ENCODE measurements at places on chromosomes 11 and 22.

- DNase-seq, result no peak
These were observed 24.3 kb downstream of the LMO2 start for GRCh38 chr11:33867561-33867960.

- no peak for DNase-seq
These were observed 107.8 kb upstream of the CHORDC1 start for GRCh38 chr11:90330632-90331031.

DNA sequence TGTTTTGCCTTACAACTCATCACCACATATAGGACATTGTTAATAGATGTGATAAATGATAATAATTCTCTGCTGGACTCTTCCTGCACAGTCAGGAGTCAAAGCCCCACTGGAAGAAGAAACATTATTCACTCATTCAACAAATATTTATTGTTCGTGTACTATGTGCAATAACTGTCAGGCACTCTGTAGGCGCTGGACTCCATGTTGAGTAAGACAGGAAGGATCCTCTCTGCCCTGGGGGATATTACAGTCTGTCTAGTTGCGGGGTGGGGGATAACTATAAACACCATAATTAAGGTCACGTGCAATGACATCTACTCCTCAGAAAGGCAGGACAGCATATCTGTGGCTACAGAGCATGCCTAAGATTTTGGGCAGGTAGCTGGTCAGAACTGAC, 281.1 kb downstream of the FAT3 start:
- no peak for DNase-seq

DNA sequence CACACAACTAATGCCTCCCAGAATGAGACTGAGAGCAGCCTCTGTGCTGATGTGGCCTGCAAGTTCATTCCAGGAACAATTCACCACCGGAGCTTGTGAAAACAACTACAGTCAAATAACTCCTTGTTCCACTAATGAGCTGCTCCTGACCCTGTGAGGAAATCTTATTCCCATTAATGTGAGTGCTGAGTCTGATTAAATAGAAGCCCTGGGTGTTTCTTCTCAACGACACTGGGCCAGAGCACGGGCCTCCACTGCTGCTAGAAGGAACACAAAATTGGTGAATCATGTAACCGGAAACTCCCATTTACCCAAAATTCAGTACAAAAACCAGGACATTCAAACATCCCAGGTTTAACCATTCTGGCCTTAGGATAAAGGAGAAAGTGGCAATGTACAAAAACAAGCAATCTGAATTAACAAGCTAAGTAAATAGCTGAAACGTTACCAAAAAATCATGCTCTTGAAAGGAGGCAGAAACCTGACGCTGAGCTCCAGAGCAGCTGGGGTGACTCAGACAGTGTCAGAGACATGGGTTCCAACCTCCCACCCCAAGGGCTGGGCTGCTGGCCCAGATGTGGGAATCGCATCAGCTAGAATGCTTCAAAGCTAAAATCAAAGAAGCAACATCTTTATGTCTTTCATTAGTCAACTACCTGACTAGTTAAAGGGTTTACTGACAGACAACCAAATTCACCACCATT, 26.7 kb downstream of the SERGEF start:
- DNase-seq, result no peak

DNA sequence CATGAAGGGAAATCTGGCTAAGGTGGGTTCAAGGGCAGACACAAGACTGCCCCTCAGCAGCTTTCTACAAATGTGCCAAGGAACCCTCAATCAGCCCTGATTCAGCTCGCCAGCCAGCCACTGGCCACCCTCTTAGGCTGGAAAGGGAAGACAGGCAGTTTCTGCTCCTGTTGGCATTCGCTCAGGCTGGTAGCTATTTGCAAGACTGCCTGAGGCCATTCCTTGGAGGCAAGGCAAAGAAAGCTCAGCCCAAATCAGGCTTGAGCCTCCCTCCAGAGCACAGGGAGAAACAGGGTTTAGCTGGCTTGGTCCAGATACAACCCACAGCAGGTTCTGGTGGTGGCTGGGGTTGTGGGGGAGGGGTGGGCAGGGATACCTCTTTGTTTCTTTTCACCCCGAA, 19.2 kb downstream of the TP53I11 start:
- no peak for DNase-seq

GRCh38 chr11:131888230-131888855, 517.9 kb downstream of the NTM start:
- DNase-seq, result no peak

Measured in right renal pelvis (tissue), 4 donors.